ENCODE measurements at places on chromosomes 16 and 17. TPM values are rescaled to one million over a fixed set of nuclear protein-coding genes. Genes with fewer than 3 reads are reported as not detected.

GRCh38 chr16:13168091-13168572 is 266.7 kb downstream of the SHISA9 start:
- no peak for DNase-seq

GRCh38 chr16:85101956-85102630 is 10.2 kb downstream of the CIBAR2 start:
- no peak for DNase-seq

CD300H gene
- not detected for total RNA-seq

GRCh38 chr17:17082878-17083277 is 40.6 kb downstream of the MPRIP start:
- no peak for DNase-seq

DNA sequence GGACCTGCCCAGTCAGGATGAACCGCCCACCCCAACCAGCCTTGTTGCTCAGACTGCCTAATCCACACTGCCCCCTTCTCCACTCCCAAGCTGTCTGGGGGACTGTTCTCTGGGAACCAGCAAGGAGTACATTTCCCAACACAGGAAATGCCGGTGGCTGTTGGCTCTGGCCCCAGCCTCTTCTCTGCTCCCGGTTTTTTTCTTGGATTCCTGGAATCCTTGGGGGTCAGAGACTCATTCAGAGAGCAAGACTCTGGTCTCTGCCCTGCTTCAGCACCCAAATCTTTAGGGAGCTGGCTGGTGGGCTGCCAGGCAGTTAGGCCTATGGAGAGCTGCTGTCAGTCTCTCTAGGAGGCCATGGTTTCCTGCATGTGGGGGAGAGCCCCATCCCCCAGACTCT is 10.8 kb upstream of the MTMR4 start:
- peak; percentile 57 for DNase-seq

GCGR gene
- 3.8 TPM for total RNA-seq

DNA sequence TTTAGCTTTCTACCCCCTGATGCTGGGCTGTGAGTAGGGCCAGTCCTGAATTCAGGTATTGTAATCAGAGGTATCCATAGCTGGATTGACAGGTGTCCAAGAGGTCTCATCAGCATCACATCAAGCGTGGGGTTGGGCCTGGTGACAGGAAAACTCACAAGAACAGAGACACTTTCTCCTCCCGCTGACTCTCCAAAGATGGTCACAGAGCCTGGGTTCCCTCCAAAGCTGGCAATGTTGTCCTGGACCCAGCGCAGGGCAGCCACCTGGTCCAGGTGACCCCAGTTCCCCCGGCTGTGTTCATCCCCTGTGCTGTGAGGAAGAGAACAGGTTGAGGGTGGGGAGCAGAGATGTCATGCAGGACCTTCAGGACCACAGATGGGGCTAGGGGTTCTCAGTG is 11.7 kb downstream of the CES1 start:
- DNase-seq: peak; percentile 19

DNA sequence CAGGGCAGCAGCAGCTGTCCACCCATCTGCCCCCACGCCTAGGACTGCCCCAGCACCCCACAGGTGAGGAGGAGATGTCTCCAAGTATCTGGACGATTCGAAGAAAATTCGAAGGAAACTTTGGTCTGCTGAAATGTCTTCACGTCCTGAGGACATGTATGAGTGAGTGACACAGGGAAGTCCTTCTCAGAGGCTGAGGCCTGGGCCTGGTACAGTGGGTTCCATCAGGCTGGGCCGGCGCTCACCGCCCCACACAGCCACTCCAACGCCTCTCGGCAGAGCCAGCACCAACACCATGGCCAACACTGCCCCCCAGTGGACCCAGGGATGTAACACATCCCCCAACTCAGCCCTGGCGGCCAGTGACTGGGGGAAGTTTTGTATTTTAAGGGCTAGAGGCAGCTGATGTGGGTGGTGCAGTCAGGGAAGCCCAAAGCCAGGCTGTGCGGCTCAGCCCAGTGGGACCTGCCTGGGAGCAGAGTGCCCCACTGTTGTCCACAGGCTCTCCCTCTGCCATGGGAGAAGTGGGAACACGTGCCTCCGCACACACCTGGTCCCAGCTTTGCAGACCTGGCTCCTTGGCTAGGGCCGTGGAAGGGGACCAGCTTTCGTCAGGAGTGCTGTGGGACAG is 55.8 kb upstream of the FASN start:
- DNase-seq: peak; percentile 91

GRCh38 chr16:69870761-69871160 is 80.4 kb upstream of the CLEC18A start:
- DNase-seq: no peak

CA4 gene
- not detected for total RNA-seq

- no peak for DNase-seq
Observed at GRCh38 chr16:79162977-79163376, 437.6 kb downstream of the MAF start.

SDK2 gene
- total RNA-seq: 1.4 TPM

- no peak for DNase-seq
Observed at GRCh38 chr17:71011391-71011790, 842.1 kb downstream of the KCNJ2 start.

TPSD1 gene
- 0.83 TPM for total RNA-seq

DNA sequence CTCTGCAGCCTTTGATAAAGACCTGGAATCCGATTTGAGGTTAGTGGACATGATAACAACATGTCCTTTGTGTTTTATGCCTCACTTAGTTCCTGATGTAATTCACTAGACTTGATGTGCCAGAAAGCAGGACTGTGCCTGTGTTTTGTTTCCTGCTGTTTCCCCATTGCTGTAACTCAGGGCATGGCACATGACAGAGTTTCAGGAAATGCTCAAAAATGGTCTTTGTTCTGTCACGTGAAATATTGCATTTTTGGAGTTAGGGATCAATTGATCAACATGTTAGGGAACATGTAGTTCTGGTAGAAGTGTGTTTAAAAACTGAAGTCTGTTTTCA is 32.8 kb downstream of the DHX38 start:
- no peak for DNase-seq

DNA sequence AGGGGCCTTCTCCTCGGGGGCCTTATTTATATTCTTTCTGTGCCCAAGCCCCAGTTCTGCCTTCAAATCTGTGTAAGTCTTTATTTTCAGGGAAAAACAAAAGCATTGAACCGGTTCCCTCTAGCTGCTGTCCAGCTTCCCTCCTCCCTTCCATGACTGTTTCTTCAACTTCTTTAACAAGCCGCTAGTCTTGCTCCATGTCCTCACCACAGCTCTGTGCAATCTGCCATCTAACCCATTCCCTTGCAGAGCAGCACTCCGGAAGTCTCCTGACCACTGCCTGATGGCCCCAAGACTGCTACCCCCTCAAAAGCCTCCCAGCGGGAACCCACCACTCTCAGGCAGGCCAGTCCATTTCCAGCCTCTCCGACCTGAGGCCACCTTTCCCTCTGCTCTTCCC is 16.9 kb downstream of the EMC8 start:
- no peak for DNase-seq

NOS2 gene
- 0.97 TPM for total RNA-seq

GRCh38 chr16:14418795-14419225 is 211.2 kb downstream of the PARN start:
- no peak for DNase-seq

- no peak for DNase-seq
Observed at GRCh38 chr17:64399071-64399766, 8.6 kb upstream of the PECAM1 start.

- DNase-seq: no peak
Observed at GRCh38 chr16:30986129-30986991, 1.4 kb downstream of the HSD3B7 start.

- no peak for DNase-seq
Observed at GRCh38 chr17:349666-350065, 2.9 kb downstream of the RPH3AL start.

KRT31 gene
- total RNA-seq: 618 TPM

GPATCH8 gene
- total RNA-seq: 63.9 TPM

PRR35 gene
- total RNA-seq: not detected

GRCh38 chr17:39820541-39820940 is 43.6 kb downstream of the IKZF3 start:
- DNase-seq: no peak

- DNase-seq: no peak
Observed at GRCh38 chr16:58773870-58774269, 39.8 kb upstream of the GOT2 start.

DNA sequence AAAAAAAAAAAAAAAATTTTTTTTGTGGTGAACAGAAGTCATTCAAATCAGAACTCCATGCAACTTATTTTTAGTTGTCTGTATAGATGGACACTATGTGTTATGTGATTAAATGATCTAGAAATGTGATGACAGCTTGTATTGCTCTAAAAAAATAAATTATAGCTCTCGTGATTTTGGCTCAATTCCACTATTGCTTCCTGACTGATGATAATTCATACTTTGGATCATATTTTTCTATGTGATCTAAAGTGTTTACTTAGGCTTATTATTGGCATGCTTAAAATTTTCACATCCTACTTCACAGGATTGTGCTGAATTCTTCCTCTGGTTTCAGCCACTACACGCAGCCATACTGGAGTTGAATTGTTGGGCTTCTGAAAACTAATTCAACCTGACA is 76.8 kb downstream of the RPGRIP1L start:
- DNase-seq: no peak

GRCh38 chr17:66769911-66770310 is 65.0 kb upstream of the CACNG5 start:
- DNase-seq: no peak

GRCh38 chr17:46035112-46035818 is 36.2 kb downstream of the STH start:
- DNase-seq: no peak

SULT1A2 gene
- not detected for total RNA-seq

DNA sequence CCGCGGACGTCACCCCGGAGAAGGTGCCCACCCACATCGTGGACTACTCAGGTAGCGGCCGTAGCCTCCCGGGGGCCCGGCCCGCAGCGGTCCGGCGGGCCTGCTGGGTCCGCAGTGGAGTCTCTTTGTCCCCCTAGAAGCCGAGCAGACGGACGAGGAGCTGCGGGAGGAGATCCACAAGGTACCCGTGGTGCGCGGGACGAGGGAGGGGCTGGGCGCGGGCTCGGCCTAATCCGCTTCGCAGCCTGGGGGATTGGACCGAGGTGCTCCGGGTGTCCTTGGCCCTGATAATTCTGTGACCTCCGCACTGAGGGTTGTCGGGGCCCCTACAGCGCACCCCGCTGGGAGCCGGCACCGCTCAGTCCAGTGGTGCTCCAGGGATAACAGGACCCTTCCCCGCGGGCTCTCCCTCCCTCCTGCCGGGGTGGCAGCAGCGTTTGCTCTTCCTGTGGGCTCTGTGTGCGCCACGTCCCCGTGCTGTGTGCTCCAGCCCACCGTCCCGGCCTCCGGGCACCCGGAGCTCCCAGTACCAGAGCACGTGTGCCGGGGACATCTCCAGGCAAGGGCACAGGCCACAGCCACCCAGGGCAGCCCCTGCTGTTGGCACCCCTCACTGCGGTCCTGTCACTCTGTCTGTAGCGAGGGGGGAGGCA is 713 bp downstream of the RHOT2 start:
- no peak for DNase-seq

DNA sequence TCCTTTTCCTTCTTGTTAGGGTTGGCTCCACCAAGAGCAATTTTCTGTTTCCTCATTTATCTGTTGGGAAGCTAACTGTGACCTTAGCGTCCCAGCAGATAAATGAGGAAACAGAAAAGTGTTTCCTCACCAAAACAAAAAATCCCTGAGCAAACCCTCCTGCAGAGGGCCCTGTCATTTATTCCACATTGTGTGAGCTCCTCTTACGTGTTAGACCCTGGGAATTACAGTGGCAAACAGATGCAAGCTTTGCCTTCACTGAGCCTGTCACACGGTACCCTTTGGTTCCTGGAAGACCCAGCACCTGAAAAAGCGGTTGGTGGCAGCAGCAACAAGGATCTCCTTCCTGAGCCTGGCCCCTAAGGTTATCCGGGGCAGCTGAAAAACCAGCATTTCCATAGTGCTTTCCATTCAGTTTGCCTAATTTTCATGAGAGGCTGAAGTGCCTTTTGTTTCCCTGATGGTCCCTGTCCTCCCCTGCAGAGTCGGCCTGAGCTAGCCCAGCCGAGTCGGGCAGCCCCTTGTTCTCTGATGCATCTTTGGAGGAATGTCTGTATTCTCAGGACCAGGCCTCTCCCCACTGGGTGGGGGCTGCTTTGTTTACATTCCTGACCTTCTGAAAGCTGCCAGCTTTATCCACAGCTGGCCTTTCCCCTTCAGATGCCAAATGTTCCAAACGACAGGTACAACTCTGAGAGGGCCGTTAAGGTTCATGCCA is 34.7 kb downstream of the YPEL2 start:
- DNase-seq: no peak

DNA sequence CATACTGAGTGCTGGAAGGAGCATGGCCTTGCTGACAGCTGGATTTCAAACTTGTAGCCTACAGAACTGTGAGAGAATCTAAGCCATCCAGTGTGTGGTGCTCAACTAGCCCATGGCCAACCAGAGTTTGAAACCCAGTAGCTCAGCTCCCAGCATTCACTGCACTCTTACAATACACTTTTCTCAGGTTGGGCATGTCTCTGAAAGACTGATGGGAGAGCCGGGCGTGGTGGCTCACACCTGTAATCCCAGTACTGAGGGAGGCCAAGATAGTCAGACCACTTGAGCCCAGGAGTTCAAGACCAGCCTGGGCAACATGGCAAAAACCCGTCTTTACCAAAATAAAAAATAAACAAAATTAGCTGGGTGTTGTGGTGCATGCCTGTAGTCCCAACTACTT is 3.8 kb downstream of the CPNE2 start:
- DNase-seq: no peak

DNA sequence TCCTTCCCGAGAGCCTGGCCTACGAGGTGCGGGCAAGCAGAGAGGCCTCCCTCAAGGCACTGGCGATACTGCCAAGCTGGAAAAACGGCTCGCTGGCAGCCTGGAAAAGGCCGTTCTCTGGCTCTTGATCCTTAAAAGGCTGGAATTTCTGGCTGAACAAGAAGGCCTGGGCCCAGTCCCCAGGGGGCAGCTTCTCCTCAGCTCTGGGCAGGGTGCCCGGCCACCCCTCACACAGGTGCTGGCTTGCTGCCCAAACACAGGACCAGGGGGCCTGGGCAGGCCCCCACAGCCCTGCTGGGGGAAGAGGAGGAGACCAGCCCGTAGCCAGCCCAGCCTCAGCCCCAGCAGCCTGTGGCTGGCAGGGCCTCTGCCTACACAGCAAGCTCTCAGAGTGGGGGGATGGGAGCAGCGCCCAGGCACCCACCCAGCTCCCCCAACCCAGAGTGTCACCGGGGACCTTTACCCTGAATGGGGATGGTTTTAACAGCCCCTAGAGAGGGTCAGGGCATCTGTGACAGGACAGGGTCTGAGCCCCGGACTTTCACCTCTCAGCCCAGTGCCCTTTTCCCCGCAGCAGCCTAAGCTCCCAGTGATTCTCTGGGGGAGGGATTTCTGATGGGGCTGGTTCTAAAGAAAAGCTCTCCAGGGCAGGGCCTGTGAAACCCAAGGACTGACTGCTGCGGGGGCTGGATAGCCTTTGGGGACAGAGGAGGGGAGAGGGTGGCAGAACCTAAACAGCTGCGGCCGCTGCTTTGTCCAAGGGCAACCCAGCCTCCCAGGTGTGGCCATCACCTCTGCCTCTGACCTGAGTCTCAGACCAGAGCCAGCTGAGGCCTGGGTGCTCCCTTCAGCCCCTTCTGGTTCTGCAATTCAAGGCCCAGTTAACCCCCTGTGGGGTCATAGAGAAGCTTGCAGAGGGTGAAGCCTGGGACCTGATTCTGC is 38.6 kb upstream of the TOB1 start:
- DNase-seq: peak; percentile 72

- no peak for DNase-seq
Observed at GRCh38 chr17:76000755-76001521, at the start of gene CDK3. CDK3 (plus strand) TSS chr17:76000855; CDS start chr17:76001426, 571 bp downstream.

All from suprapubic skin (tissue), 4 donors.